ENCODE measurements at places on chromosomes 13 and 19.

DNA sequence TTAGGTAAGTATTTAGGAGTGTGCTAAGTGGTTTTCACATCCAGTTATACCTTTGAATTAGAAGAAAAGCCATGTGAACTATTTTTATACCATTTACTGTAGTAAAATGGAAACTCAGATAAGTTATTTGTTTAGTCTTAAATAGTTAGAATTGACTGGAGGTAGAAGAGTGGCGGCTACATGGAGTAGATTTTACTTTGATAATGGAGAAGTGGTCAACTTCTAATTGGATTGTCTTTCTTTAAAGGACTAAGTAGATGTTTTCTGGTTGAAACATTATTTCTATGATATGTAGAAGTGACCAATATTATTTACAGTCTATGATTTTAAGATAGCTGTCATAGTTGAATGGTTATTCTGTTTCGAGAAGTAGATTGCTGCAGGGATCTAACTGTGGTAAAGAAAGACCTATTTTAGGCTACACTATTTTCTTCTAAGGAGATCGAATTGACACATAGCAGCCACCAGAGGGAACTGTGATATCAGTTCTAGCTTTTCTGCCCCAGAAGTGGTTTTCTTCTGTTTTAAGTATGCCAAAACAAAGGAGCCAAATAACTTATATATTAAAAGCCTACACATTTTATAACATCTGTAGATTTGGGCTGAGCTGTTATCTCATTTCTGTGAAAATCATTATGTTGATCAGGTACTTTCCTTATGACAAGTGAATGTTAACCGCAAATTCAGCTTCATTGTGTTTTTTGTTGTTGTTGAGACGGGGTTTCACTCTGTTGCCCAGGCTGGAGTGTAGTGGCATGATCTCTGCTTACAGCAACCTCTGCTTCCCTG is 26.1 kb downstream of the ZMYM2 start:
- DNase-seq = peak; percentile 56

DNA sequence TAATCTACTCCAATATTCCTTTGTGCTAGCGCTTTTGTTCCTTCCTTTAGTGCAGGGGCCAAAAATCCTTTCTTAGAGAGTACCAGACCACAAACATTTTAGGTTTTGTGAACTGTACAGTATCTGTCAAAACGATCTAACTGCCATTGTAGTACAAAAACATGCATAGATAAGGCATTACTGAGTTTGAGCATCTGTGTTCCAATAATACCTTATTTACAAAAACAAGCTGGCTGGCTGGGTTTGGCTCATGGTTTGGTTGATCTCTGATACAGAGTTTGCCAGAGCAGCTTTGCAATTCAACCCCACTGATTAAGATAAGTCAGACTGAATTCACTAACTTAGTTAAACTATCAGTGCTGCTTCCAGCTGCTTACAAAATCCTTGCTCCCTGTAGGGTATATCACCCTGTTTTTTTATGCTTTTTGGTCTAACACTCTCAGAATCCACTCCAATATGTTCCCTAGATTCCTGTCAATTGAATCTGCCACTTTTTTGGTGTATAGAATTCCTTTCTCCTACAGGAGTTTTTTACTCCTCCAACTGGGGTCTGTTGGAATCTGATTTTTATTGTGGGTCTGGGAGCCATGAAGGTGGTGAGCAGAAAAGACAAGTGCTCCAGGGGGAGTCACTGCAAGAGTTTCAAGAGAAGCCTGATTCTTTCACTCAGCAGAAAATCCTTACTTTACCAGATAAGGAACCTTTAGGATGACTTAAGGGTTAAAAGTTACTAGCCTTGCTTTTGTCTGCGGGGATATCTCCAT is 1399.4 kb downstream of the EFNB2 start:
- no peak for DNase-seq

GRCh38 chr19:15197275-15197941 is 3.4 kb downstream of the NOTCH3 start:
- peak; percentile 37 for DNase-seq

DNA sequence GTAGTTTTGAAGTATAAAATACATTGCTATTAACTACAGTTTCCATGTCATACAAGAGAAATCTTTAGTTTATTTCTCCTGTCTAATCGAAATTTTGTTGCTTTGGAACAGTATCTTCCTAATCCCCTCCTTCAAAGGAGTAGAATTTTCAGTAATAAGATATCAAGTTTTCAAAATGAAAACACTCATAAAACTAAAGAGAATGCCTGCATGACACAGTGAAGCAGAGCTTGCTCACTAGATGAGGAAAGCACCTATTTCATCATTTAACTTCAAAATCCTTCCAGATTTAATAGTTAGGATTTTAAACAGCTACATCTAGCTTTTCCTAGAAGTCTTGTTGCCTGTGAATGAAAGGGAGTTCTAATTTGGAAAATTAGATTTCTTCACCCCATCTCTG is 80.8 kb downstream of the TNFSF11 start:
- DNase-seq = peak; percentile 40

GRCh38 chr19:42409477-42409876 is 17.7 kb downstream of the LIPE start:
- DNase-seq = no peak
